ENCODE measurements at places on chromosomes 2 and 18.
A peak's percentile ranks its signal among the peaks of the same experiment; 100 is the strongest.

GRCh38 chr2:156129227-156129626 lies 203.3 kb downstream of the NR4A2 start:
- DNase-seq = no peak

DNA sequence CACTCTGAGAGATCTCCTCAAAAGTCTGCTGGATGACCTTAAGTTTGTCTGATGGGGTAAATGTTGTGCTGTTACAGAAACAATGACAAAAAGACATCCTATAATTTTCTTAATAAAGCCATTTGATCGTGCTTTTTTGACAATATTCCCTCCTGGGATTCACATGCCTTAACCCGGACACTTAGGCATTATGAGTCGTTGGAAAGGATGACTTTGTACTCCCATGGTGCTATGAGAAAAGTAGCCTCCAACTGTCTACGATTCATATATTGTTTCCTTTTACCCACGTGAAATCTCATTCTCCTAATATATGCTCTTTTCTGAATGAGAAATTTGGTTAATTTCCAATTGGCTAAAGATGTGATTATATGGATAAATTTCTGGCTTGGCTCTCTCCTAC lies 6.1 kb upstream of the MPP4 start:
- DNase-seq = no peak

GRCh38 chr2:172395503-172395902 lies 31.9 kb upstream of the ITGA6 start:
- peak; percentile 55 for DNase-seq

DNA sequence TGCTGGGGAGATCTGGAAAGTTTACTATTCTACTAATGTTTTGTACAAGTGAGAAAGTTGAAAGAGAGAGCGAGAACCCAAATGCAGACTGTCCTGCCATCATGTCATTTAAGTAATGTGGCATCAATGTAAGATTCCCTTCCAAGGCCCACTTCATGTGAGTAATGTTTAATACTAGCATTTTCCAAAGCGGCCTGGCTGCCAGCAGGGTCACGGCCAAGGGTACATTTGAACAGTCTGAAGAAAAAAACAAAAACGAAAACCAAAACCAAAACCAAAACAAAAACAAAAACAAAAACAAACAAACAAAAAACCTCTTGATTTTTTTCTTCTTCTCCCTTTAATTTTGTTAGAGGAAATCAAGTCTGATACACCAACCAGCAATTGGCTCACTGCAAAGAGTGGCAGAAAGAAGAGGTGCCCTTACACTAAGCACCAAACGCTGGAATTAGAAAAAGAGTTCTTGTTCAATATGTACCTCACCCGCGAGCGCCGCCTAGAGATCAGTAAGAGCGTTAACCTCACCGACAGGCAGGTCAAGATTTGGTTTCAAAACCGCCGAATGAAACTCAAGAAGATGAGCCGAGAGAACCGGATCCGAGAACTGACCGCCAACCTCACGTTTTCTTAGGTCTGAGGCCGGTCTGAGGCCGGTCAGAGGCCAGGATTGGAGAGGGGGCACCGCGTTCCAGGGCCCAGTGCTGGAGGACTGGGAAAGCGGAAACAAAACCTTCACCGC lies 2.2 kb downstream of the HOXD10 start:
- no peak for DNase-seq

- DNase-seq = no peak
Observed at GRCh38 chr2:8565399-8566154, 116.3 kb upstream of the ID2 start.

DNA sequence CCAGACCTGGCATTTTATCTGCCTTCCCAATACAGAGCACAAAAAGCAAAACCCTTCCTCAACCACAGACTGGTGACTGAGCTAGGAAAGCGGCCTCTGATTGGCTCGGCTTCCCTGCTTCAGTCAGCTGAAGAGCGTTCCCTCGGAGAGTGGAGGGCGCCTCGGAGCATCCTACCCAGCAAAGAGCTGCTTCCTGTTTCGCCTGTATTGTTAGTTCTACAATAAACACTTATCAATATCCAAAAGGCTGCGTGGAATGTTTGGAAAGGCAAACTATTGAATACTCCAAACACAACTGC lies 125.0 kb downstream of the CACNB4 start:
- peak; percentile 15 for DNase-seq

- DNase-seq = no peak
Observed at GRCh38 chr18:75167759-75168618, 41.0 kb downstream of the PTGR3 start.

DNA sequence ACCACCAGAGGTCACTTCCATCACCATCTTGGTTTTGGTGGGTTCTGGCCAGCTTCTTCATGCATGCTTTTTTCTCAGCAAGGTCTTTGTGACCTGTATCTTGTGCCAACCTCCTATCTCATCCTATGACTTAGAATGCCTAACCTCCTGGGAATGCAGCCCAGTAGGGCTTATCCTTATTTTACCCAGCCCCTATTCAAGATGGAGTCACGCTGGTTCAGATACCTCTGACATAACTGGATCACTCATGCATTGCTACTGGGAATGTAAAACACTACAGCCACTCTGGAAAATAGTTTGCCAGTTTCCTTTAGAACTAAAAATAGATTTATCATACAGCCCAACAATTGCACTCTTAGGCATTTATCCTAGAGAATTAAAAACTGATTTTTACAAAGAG lies 219.2 kb downstream of the IRS1 start:
- DNase-seq = peak; percentile 39

- DNase-seq = peak; percentile 52
Observed at GRCh38 chr2:66578687-66579106, 143.8 kb downstream of the MEIS1 start.

- peak; percentile 39 for DNase-seq
Observed at GRCh38 chr2:99680946-99681345, 191.1 kb upstream of the REV1 start.

- peak; percentile 27 for DNase-seq
Observed at GRCh38 chr18:49481317-49481716, 5.7 kb downstream of the C18orf32 start.

DNA sequence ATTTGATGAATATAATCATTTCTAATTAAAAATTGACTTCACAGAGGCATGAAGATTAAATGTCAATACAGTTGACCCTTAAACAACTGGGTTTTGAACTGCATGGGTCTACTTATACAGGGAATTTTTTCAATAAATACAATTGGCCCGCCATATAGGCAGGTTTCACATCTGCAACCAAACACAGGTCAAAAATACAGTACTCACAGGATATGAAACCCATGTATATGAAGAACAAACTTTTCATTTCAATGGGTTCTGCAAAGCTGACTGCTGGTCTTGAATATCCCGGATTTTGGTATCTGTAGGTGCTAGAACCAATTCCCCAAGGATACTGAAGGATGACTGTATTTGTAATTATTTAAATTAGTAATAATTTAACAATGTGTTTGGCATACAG lies 555.6 kb downstream of the EPHA4 start:
- no peak for DNase-seq

DNA sequence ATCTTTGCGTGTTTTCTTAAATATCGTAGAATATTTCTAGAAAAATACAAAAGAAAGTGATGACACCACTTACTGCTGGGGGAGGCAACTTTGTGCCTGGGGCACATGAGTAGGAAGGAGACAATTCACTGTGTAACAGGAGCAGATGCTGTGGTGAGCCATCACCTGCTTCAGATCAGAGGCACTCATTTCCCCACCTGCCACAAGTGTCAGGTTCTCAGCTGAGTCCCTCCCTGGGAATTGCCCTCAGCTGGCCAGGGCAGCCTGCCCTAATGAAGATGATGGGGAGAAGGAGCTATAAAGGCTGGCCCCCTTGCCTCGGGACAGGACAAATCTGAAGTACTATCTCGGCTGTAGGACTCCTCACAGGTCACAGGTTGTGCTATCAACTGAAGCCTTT lies 322.8 kb downstream of the STK39 start:
- no peak for DNase-seq

DNA sequence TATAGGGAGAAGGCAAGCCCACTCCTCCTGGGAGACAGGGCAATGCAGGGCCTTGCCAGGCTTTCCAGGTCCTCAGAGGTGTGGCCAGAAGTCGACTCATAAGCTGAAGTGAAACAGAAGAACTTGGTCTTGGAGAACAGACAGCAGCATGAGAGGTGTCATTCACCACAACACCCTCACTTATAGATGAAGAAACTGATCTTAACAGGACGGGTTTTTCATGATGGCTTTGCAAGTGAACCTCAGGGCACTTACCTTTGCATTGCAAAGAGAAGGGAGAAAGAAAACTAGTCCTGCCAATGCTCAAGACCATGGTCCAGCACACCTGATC lies 198.8 kb downstream of the CYRIA start:
- no peak for DNase-seq

DNA sequence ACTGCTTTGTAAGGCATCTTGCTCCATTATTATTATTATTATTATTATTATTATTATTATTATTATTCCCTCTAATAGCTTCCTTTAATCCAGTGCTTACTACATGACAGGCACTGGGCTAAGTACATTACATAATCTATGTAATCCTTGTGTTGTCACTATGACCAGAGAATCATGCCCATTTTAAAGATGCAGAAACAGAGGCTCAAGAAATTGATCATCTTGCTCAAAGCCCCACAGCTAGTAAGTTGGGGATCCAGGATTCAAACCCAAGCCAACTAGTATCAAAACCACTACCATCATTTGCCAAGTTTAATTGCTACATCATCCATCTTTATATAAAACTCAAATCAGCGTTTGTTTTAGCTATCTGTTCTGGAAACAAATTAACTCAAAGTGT lies 594 bp upstream of the NGEF start:
- no peak for DNase-seq

DNA sequence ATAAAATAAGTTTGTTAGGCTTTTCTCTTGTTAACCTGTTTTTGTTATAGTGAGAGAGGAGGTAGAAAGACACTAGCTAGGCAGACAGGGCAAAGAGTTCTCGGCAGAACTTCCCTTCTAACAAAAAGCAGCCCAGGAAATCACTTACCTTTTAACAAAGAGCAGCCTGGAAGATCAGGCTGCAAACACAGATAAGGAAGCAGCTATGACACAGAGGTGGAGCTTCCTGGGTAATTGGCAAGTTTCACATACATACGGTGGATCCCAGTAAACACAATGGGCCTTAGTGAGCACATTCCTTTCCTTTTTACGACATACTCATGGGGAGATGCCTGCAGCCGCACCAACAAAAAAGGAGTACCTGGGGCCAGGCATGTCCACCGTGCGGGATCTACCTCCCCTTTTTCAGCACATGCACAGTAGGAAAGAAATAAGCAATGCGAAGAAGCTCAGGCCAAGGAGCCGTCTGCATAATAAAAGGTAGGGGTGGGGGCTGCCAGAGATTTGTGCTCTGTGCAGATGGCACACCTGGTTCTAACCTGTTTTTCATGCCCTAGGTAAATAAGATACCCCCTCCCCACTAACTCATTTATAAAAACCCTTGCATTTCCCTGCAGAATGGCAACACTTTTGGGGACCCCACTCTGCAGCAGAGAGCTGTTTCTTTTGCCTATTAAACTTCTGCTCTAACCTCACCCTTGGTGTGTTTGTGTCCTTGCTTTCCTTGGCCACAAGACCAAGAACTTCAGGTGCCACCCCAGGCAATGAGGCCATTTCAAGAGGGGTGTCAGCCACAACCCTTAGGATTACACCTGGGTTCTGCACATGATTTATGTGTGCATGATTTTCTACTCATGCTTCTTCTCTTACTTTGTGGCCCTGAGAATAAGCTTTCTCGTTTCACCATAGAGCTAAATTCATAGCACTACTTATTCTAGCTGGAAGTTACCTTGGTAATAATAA lies 26.5 kb downstream of the MDH1 start:
- peak; percentile 40 for DNase-seq

DNA sequence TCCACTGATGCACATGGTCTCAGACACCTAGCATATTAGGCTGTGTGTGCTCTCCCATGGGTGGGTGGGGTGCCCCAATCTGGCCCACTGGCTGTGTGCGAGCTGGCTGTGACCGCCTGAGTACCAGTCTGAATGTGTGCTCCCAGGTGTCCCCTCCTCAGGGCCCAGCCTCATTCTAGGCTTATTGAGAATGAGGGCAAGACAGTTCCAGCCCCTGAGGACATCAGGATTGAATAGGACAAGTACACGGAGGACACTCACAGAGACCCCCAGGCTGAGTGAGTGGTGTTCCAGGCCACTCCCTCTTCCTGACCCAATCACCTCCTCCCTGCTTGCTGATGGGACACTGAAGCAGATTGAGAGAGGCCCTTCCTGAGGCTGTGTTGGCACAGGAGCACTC lies 116.1 kb upstream of the RAB6C start:
- DNase-seq = no peak

GRCh38 chr2:54639609-54640008 lies 83.9 kb upstream of the EML6 start:
- DNase-seq = peak; percentile 37

DNA sequence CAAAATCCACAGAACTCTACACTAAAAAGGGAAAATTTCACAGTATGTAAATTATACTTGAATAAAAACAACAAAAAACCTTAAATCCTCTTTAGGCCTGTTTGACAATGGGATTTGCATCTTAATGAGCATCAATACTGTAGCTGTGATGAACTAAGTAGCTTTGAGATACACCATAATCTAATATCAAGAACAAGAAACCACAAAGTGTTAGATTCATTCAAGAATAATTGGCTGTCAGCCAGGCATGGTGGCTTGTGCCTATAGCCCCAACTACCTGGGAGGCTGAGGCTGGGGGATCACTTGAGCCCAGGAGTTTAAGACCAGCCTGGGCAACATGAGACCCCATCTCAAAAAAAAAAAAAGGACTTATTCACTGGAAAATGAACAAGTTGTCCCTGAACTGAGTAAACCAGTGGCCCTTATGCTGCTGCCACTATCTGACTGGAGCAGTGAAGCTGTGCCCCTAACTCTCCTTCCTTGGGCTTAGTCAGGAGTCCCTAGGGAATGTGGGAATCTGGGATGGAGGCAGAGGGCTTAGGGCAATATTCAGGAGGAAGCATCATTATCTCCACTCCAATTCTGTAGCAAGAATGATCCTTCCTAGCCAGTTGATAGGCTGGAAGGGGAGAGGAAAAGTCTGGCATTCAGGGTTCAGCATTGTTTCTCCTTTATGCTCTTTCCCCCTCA lies 88.5 kb downstream of the PRKCE start:
- DNase-seq = peak; percentile 36

GRCh38 chr2:96532641-96533291 lies 3.8 kb upstream of the ARID5A start:
- DNase-seq = no peak

DNA sequence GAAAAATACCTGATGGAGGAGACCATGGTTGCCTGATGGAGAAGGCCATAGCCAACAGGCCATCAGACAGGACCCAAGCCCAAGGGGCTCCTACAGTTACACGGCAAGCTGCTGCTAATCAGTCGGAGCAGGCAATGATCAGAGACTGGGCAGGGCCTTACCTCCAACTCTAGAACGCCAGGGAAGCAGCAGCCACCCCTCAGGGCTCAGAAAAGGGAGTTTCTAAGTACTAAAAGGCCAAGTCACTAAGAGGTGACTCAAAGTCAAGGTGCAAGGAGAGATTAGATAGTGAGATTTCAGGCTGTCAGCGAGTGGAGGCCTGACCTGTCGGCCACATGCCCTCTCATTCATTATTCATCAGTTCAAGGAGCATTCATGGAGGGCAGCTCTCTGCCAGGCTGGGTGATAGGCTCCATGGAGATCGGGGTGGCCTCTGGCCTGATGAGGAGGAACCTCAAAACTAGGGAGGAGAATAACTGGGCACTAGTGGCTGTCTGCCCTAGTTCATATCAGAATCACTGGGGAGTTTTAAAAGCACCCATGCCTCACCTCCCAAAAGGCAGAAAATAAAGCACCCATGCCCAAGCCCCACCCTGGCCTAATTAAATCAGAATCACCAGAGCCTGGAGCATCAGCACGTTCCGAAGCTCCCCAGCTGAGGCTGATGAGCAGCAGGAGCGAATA lies 3.6 kb downstream of the VIL1 start:
- DNase-seq = no peak

- no peak for DNase-seq
Observed at GRCh38 chr18:46329736-46330246, 225.6 kb downstream of the HAUS1 start.

GRCh38 chr2:143936538-143936847 lies 583.4 kb downstream of the ZEB2 start:
- DNase-seq = peak; percentile 27

All from fibroblast of the aortic adventitia (primary cell).